Fibroblast of skin of right quadriceps (primary cell): ENCODE measurements at places on chromosomes 1 and 21.

GRCh38 chr1:167486090-167486824, 32.1 kb downstream of the CD247 start:
- no peak for DNase-seq

DNA sequence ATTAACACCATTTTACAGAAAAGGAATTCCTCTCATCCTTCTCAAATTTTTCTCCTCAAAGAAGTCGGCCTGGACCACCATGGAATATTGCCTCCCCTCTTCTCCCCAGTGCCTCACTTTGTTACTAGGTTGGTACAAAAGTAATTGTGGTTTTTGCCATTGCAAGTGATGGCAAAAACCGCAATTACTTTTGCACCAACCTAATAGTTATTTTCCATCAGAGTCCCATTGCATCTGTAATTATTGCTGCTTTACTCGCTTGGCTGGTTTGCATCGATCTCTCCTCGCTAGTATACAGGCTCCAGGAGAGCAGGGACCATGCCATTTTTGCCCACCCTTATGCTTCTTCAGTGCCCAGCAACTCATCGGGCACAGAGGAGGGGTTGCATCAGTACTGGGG, 963 bp upstream of the C1orf94 start:
- DNase-seq = no peak

DNA sequence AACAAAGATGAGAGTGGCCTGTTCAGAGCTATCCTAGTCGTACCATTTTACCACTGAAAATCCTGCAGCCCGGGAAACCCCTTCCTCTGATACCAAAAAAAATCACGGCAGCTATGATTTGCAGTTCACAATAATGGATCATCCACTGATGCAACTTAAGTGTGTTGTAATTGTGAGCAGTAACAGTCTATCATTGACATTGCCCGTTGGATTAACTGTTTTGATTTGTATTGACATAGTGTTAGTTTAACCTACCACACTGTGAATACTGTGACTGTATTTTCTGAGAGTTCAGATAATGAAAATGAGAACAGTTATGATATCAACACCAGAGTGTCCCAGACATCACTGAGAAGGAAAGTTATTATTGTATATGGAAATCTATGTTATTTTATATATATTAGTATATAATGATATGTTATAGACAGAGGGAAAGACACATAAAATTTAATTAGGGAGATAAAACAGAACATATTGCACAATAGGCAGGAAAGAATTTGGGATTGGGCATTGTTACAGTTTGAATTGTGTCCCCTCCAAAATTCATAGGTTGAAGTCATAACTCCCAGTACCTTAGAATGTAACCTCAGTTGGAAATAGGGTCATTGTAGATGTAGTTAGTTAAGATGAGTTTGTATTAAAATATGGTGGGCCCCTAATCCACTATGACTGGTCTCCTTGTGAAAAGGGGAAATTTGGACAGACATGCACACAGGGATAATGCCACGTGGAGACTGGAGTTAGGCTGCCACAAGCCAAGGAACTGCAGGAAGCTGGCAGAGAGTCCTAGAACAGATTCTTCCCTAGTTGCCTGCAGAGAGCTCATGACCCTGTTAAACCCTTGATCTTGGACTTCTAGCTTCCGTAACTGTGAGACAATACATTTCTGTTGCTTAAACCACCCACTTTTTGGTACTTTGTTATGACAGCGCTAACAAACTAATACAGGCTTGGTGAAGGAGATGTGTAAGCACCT, 54.4 kb downstream of the TLCD4 start:
- DNase-seq = no peak

- peak; percentile 55 for DNase-seq
Measured at GRCh38 chr1:19240673-19241538, 10.4 kb downstream of the EMC1 start.

- DNase-seq = no peak
Measured at GRCh38 chr1:153404768-153405167, 11.6 kb upstream of the S100A7A start.

DNA sequence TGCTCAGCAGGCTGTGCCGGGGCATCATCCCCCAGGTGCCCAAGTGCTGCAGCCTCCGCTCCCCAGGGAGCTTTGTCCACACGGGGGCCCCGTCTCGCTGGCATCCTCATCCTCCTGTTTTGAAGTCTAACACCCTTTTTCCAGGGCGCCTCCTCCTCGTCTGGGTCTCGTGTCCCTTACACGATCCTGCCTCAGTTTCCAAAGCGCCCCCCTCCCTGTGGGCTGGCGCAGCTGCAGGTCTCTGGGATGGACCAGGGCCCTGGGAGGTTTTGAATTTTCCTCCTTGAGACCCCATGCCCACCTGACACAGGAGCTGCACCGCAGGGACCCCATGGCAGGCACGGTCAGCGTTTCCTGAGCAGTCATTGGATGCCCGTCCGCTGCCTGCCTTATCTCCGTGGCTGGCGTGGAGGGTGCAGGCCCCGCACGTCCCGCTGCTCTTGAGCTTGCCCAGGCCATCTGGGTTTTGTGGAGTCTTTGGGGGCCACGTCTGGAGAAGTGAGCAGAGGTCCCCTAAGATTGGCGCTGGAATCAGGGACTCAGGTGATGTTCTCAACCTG, 37.4 kb upstream of the DIP2A start:
- DNase-seq = no peak

GRCh38 chr1:209657140-209657879, 5.1 kb upstream of the LAMB3 start:
- DNase-seq = no peak

DNA sequence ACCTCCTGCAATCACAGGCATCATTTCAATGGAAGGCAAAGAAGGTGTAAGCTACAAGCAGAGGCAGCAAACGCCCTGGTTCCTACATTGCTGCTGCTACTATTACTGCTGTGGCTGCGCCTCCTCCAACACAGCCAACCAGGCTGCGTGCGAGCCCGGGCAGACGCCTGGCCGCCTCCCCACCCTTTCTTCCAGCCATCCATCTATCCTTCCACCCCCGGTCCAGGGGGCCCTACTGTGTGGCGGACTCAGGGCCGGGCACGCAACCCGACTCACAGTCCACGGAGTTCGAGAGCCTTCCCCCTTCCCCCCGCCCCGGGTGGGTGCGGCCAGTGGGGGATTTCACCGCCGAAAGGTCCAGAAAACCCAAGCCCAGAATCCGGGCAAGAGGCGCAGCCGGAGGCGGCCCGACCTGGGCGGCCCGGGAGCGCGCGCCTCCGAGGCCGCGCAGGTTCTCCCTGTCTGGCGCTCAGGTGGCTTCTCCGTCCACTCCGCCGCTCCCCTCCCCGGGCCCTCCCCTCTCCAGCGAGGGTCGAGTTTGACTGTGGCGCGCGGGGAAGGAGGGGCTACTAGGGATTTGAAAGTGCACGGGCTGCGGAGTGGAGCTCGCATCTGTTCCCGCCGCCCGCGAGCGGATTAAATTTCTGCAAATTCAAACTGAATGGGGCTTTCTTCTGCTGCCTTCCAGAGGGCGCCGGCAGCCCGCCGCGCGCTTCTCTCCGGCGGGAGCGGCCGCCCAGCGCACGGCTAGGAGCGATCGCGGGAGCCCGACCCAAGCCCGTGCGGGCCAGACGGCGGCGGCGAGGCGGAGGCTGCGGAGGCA, at the start of gene HUNK:
HUNK (plus strand) TSS at position 569 of the 823 bp plus-strand sequence. CDS start 655 bp downstream, outside the sequence.
- DNase-seq = peak; percentile 55
